ENCODE measurements at places on chromosomes 4 and X. TPM values are rescaled to one million over a fixed set of nuclear protein-coding genes. Genes with fewer than 3 reads are reported as not detected.
A peak's percentile ranks its signal among the peaks of the same experiment; 100 is the strongest.

GRCh38 chrX:64975989-64976672 lies at the start of gene ZC4H2:
Gene ZC4H2 (minus strand): TSS chrX:64976450. CDS start chrX:64976377, 73 bp downstream.
- DNase-seq: peak; percentile 65

DNA sequence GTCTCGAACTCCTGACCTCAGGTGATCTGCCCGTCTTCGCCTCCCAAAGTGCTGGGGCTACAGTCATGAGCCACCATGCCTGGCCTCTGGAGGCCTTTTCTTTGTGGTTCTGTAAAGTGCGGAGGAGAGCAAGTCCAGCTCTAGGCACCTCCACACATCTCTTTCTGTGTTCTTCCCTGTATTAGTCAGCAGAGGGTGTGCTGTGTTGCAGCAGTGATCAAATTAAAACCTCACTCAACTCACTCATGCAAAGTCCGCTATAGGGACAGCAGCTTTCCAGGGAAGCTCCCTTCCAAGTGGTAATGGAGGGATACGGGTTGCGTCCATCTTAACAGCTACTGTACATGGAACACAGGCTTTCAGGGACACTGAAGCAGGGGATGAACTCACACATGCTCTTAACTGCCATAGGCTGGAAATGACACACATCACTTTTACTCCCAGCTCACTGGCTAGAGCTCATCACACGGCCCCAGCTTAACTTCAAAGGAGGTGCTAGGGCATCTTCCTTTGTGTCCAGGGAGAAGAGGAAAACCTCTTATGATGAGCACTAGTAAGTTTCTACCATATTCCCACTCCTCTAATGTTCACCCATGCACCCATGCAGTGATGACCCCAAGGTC lies 36.0 kb upstream of the CCNG2 start:
- DNase-seq: no peak

GRCh38 chrX:30851449-30851848 lies 37.6 kb downstream of the TAB3 start:
- no peak for DNase-seq

- no peak for DNase-seq
These were observed 356.1 kb downstream of the SLITRK2 start for GRCh38 chrX:146173742-146174141.

- DNase-seq: no peak
These were observed 63.8 kb upstream of the TAPT1 start for GRCh38 chr4:16289897-16290554.

DNA sequence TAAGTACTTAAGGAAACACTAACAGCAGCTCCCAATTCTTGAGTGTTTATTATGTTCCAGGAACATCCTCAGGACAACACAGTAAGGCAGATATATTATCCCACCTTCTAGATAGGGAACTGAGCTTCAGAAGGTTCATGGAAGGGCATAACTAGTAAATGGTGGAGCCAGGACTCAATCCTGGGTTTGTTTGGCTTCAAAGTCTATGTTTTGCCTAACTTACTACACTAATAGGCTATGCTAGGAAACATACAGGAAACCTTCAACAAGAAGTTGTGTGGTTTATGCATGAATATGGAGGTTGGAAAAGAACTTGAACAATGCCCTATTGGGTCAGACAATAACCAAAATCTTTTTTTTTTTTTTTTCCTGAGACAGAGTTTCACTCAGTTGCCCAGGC lies 72.5 kb upstream of the GPR34 start:
- no peak for DNase-seq

DNA sequence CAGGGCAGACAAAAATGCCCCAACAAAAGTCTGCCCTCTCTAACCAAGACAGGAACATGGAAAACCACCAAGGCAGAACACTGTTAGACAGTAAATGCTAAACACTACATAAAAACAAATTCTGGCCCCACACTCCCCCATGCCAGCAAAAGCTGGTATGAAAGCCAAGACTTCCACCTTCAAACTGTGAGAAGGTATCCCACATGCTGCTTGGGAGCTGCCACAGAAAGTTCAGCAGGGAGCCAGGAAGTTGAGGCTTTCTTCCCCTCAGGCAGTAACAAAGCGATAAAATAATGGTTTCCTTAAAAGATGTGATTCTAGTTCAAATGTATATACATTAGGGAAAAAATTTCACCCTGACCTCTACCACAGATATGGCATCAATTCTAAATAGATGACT lies 770.4 kb upstream of the NDST4 start:
- no peak for DNase-seq

GRCh38 chr4:187451776-187452175 lies 543.8 kb upstream of the ZFP42 start:
- DNase-seq: no peak

GRCh38 chrX:118254611-118255010 lies 91.3 kb upstream of the WDR44 start:
- DNase-seq: peak; percentile 4

DNA sequence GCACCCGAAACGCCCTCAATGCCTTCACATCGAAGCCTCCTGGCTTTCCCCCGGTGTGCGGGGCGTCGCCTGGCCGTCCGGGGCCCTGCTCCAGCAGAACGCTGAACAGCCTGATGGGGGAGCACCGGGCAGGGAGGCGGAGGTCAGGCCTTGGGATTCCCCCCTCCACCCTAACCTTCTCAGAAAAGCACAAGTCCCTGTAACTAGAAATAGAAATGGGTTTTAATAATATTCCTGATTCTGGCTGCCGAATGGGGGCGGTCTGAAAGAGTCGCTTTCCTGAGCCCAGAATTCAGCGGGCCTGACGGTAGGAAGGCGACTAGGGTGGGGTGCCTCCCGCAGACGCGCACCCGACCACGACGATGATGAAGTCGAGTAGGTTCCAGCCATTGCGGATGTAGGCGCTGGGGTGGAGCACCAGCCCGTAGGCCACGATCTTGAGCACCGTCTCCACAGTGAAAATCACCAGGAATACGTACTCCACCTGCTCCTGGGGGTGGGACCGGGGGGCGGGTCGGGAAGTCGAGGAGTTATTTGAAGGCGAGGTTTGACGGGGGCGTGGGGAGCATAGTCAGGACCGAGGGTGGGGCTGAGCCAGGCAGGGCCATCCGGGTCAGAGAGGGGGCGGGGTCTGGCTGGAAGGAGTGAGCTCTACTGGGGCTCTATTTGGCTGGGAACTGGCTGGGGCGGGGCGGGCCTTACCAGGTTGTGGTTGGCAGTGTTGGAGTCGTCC lies 2.5 kb downstream of the CACNA1F start:
- DNase-seq: peak; percentile 74

GRCh38 chrX:108216405-108216804 lies 124.8 kb downstream of the ATG4A start:
- no peak for DNase-seq

GRCh38 chr4:187021436-187022205 lies 298.0 kb upstream of the FAT1 start:
- no peak for DNase-seq

DNA sequence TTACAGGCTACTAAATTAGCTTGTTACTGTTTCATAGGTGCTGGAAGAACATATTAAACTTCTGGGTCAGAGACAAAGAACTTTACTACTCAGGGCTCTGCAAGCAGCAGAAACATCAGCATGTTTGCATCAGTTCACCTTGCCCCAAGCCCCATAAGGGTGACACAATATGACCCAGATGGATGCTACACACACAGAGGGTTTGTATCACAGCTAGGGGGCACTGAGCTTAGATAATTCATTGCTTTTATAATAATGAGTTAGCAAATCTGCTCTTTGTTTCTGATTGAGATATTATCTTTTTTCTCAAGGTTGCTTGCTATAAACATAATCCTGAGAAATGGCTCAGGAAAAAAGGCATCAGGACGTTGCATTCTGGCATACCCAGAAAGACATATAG lies 4.8 kb upstream of the SYNPO2 start:
- no peak for DNase-seq

DNA sequence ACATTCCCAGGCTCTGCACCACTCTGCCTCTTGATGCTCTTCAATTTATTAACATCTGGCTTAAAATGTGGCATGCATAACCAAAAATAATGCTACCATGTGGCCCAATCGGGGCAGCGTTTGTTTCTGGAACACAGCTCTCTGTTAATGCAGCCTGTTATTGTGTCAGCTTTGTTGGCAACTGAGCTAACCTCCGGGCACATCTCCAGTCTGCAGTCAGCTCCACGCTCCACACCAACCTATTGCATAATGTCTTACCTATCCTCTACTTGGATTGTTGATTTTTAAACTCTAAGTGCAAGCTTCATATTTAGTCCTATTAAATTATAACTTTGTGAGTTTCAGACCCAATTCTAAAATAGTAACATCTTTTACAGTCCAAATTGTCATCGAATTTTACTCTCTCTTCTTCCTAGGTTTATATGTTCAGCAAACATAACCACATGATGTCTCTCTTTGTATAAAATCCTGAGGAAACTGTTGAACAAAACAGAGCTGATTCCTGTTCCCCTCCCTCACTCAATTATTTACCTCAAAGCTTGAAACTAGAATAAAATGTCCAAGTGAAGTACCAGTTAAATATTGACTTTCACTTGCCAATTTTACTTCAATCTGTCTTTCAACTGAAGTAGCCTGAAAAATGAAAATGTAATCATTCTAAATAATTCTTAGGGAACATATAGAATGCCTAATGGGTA lies 92.2 kb upstream of the RAPGEF2 start:
- no peak for DNase-seq

GRCh38 chrX:139724626-139725025 lies 16.7 kb upstream of the MCF2 start:
- DNase-seq: no peak

DNA sequence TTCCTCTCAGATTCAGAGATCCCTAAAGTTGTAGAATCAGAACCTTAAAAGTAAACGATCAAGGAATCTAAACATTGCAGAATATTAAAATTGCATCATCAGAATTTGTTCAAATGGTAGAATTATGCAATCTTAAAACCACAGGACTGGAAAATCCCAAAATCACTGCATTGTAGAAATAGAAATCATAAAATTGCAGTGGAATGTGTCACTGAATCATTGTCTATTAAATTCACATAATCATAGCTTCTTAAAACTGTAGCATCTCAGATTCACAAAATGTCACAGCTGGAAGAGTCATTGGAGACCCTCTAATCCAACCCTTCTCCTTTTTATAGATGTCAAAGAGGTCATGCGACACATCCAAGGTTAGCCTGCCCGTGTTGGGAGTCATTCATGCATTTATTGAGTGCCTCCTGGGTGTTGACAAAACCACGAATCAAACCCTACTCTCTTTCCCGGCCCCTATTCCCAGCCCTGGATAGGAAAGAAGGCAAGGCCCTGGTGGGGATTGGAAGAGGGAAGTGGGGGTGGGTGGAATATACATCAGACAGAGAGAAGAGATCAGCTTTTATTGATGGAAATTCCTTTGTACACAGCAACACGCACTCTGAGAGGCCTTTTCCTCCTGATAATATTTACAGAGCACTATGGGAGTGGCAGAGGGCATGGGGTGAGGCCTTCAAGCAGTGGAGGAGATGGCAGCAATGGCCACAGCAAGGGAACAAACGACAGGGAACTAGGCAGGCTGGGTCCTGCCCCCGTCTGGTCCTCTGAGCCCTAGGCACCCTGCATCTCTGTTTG lies 15.4 kb downstream of the IQSEC2 start:
- DNase-seq: no peak

GRCh38 chr4:110781944-110782343 lies 159.1 kb upstream of the PITX2 start:
- no peak for DNase-seq

DNA sequence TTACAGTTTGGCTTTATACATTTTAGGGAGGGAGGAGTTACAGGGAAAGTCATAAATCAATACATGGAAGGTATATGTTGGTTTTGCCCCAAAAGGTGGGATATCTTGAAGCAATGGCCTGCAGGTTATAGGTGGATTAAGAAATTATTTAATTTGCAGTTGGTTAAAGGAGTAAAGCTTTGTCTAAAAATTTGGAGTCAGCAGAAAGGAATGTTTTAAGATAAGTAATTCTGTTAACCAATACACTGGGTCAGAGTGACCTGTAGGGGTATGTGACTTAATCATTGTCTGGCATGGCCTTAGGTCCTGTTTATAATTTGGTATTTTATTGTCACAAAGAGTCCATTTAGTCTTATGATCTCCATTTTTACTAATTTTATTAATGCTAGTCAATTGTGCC lies 115.0 kb downstream of the AGTR2 start:
- DNase-seq: no peak

GRCh38 chr4:86498863-86499166 lies 95.3 kb upstream of the PTPN13 start:
- DNase-seq: no peak

- DNase-seq: no peak
These were observed 2.8 kb upstream of the AWAT1 start for GRCh38 chrX:70231666-70232065.

- DNase-seq: no peak
These were observed 1.6 kb upstream of the LNX1 start for GRCh38 chr4:53592686-53593501.

DNA sequence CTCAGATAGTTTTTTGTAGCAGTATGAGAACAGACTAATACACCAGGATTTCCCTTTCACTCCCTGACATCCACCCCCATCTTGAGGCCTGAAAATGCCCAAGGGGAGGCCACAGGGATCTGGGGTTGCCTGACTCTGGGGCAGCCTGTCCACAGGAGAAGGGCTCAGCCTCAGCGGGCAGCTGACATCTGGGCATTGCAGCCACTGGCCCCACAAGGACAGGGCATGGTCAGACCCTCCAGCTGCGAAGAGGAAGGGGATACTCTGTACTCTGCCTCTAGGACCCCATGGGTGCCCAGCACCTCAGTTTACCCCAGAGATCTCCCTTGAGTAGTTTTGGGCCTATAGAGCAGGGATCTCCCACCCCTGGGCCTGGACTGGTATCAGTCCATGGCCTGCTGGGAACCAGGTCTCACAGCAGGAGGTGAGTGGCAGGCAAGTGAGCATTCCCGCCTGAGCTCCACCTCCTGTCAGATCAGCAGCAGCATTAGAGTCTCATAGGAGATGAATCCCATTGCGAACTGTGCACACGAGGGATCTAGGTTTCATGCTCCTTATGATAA lies 138.9 kb downstream of the HMX1 start:
- DNase-seq: no peak

Gene RASL11B
- 0.32 TPM for total RNA-seq

Gene EFHC2
- total RNA-seq: 0.34 TPM

Gene HADH
- total RNA-seq: 49.6 TPM

Gene EXOC1L
- not detected for total RNA-seq

Gene MAGEB1
- not detected for total RNA-seq

Gene FRG2
- 0.12 TPM for total RNA-seq

Gene UGT2A1
- not detected for total RNA-seq

Gene POU4F2
- not detected for total RNA-seq

Gene TEX13C
- not detected for total RNA-seq

Gene TREX2
- 1.8 TPM for total RNA-seq

Gene PRSS12
- total RNA-seq: not detected
